Dermis microvascular lymphatic vessel endothelial cell (primary cell): ENCODE measurements at places on chromosomes 2 and 18. TPM values are rescaled to one million over a fixed set of nuclear protein-coding genes. Genes with fewer than 3 reads are reported as not detected.

GRCh38 chr2:45992021-45992740 lies 305.0 kb upstream of the EPAS1 start:
- no peak for DNase-seq

GRCh38 chr2:233426619-233427342 lies 72.5 kb downstream of the DGKD start:
- DNase-seq: peak; percentile 67

GRCh38 chr2:217491271-217491670 lies 511.5 kb downstream of the TNS1 start:
- DNase-seq: no peak

GRCh38 chr18:23208600-23208999 lies 73.3 kb downstream of the CABLES1 start:
- no peak for DNase-seq

GRCh38 chr18:61998957-61999356 lies 106.2 kb upstream of the RNF152 start:
- peak; percentile 83 for DNase-seq

GRCh38 chr2:112993831-112994230 lies 11.4 kb upstream of the IL36A start:
- no peak for DNase-seq

- no peak for DNase-seq
Observed at GRCh38 chr2:149441255-149441654, 110.9 kb downstream of the LYPD6 start.

Gene OSR1
- total RNA-seq: 0.39 and 0.76 TPM in 2 replicates

Gene ANKRD29
- 1.3 and 2.0 TPM in 2 replicates for total RNA-seq

Gene TTC21B
- total RNA-seq: 20.9 and 25.3 TPM in 2 replicates

Gene GATA6
- total RNA-seq: 0.13 and 0.51 TPM in 2 replicates

Gene NYAP2
- not detected in 2 replicates for total RNA-seq

Gene NLRC4
- total RNA-seq: under 0.01 TPM in 1 of 2 replicates, not detected in the other

Gene REG1B
- not detected in 2 replicates for total RNA-seq

Gene PRKAG3
- total RNA-seq: not detected in 2 replicates
